T-cell (primary cell): ENCODE measurements at places on chromosomes 5 and 9. TPM values are rescaled to one million over a fixed set of nuclear protein-coding genes. Genes with fewer than 3 reads are reported as not detected.
A peak's percentile ranks its signal among the peaks of the same experiment; 100 is the strongest.

DNA sequence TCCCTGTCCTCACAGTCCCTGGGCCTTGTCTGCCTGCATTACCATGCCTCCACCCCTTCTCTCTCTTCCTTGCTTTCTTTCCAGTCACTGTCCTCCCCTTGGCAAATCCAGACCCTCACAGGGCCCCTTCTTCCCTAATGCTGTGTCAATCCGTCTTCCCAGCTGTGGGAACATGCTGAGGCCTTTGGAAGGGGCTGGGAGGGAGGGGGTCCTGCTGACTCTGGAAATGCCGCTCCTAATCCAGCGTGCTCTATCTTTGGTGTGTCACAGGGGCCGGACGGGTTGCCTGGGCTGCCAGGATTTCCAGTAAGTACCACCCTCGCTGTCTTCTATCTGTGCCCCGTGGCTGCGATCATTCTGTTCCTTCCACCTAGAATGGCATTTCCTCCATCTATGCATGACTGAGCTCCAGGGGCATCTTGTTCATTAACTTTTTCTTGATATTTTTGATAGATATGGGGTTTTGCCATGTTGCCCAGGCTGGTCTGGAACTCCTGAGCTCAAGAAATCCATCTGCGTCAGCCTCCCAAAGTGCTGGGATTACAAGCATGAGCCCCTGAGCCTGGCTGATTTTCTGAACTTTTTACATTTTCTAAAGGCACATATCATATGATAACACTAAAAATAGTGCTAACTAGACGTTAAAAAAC is 64.5 kb upstream of the TGFBR1 start:
- DNase-seq: no peak
- H3K27ac ChIP-seq: no peak overlapping the region
- no peaks in the 10 kb centered on the region for H3K27me3 ChIP-seq
- H3K4me3 ChIP-seq: no peak overlapping the region
- H3K36me3 ChIP-seq: peaks cover 3% of the 10 kb centered on the region

RNF180 gene
- not detected for total RNA-seq

- no peaks in the 10 kb centered on the region for H3K4me1 ChIP-seq
- H3K27me3 ChIP-seq: no peaks in the 10 kb centered on the region
- peaks cover 9% of the 10 kb centered on the region for H3K36me3 ChIP-seq
- no peak overlapping the region for H3K27ac ChIP-seq
- DNase-seq: no peak
- H3K4me3 ChIP-seq: no peak overlapping the region
Observed at GRCh38 chr5:43664501-43665040, 61.6 kb downstream of the NNT start.

GRCh38 chr5:36659411-36659810 is 53.0 kb downstream of the SLC1A3 start:
- no peak overlapping the region for H3K27ac ChIP-seq
- DNase-seq: no peak
- no peak overlapping the region for H3K4me3 ChIP-seq
- no peaks in the 10 kb centered on the region for H3K36me3 ChIP-seq

DNA sequence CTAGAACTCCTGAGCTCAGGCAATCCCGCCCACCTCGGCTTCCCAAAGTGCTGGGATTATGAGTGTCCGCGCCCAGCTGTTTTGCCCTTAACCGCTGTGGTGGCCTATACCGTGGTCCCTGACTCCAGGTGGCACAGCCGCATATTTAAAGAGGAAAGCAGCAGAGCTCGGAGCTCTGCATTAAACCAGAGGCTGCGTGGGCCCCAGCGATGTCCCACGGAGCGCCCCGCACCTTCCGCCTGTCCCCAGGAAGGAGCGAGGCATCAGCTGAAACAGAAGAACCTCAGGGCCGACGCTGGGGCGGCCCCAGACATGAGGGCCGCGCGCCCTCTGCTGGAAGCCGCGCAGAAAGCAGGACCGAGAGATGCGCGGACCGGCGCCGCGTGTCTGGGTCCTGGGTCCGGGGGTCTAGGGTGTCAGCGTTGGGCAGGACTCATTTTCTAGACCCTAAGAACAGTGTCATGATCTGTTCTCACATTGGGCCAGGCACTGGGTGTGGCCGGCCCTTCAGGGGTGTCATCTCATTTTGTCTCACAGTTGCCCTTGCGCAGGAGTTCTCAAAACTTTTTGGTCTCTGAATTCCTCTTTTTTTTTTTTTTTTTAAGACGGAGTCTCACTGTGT is 37.7 kb downstream of the LAMC3 start:
- no peak overlapping the region for H3K27ac ChIP-seq
- no peak overlapping the region for H3K4me3 ChIP-seq
- peaks cover 21% of the 10 kb centered on the region for H3K27me3 ChIP-seq
- DNase-seq: peak; percentile 53
- H3K36me3 ChIP-seq: no peaks in the 10 kb centered on the region
